ENCODE measurements at places on chromosomes 11 and 22. TPM values are rescaled to one million over a fixed set of nuclear protein-coding genes. Genes with fewer than 3 reads are reported as not detected.

DNA sequence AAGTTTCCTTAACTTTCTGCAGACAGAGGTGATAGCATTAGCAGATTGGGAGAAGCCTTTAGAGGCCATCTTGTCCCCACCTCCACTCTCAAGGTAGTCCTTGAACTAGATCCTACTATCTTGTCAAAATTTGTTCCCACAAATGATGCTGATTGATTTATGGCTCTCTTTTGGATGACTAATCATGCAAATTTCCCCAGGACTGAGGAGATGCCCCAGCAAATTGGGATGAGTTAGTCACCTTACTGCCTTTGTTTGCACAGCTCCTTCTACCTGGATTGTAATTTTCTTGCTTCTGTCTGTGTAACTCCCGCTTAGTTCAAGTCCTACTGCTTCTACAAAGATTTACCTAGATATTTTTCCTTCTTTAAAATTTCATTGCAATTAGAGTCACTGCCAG lies 391.4 kb upstream of the CADM1 start:
- no peaks in the 10 kb centered on the region for H3K36me3 ChIP-seq
- no peaks in the 10 kb centered on the region for H3K4me1 ChIP-seq
- H3K27ac ChIP-seq = no peak overlapping the region

The RIMBP3C gene
- total RNA-seq = 0.07 TPM

GRCh38 chr22:24474221-24474620 lies 20.9 kb upstream of the UPB1 start:
- no peaks in the 10 kb centered on the region for H3K4me1 ChIP-seq
- no peak overlapping the region for H3K27ac ChIP-seq
- H3K36me3 ChIP-seq = no peaks in the 10 kb centered on the region
- no peaks in the 10 kb centered on the region for H3K27me3 ChIP-seq
- no peak for DNase-seq

The CCDC15 gene
- 1.8 TPM for total RNA-seq

GRCh38 chr11:106421676-106422292 lies 344.3 kb downstream of the AASDHPPT start:
- no peak for DNase-seq
- H3K36me3 ChIP-seq = no peaks in the 10 kb centered on the region
- no peaks in the 10 kb centered on the region for H3K4me1 ChIP-seq
- H3K4me3 ChIP-seq = no peak overlapping the region

The SCGB1A1 gene
- not detected for total RNA-seq

The ASRGL1 gene
- total RNA-seq = 4.9 TPM

GRCh38 chr11:134691985-134692384 lies 279.9 kb upstream of the B3GAT1 start:
- no peaks in the 10 kb centered on the region for H3K36me3 ChIP-seq

GRCh38 chr22:47275605-47276449 lies 513.4 kb downstream of the TBC1D22A start:
- H3K36me3 ChIP-seq = no peaks in the 10 kb centered on the region
- DNase-seq = peak; percentile 34
- H3K4me3 ChIP-seq = no peak overlapping the region
- H3K27me3 ChIP-seq = no peaks in the 10 kb centered on the region
- H3K27ac ChIP-seq = no peak overlapping the region

GRCh38 chr11:17651681-17652080 lies 67.7 kb upstream of the MYOD1 start:
- no peaks in the 10 kb centered on the region for H3K36me3 ChIP-seq
- no peak overlapping the region for H3K4me3 ChIP-seq
- H3K27ac ChIP-seq = no peak overlapping the region
- no peaks in the 10 kb centered on the region for H3K4me1 ChIP-seq

- no peak for DNase-seq
- H3K36me3 ChIP-seq = peaks cover 5% of the 10 kb centered on the region
- no peak overlapping the region for H3K4me3 ChIP-seq
- no peak overlapping the region for H3K27ac ChIP-seq
- no peaks in the 10 kb centered on the region for H3K27me3 ChIP-seq
Measured at GRCh38 chr11:68266121-68266891, 5.5 kb downstream of the C11orf24 start.

DNA sequence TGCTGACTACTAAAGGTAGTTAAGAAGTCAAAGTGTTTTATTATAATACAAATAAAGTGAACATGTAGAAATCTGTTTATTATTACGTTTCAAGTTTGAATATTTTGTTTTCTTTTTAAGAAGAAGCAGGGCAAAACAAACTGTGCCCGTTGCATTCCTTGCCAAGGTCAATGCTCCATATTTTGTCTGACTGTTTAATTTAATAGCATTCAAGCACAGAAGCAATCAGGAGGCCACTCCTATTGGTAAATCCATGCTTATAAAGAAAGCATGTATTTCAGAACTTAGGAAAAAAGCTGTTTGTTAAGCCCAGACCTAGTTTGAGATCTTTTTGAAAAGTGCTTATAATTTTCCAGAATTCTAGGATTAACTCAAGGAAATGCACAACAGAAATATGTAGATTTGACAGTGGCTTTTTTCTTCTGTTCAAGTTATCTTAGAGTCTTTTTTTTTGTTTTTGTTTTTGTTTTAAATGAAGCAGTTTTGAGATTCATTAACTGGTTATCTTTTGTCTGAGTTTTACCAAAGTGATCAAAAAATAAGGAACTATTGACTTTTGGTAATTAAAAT lies 51.7 kb downstream of the ARHGAP42 start:
- no peak for DNase-seq
- no peak overlapping the region for H3K4me3 ChIP-seq
- H3K27me3 ChIP-seq = no peaks in the 10 kb centered on the region
- H3K36me3 ChIP-seq = no peaks in the 10 kb centered on the region

- no peaks in the 10 kb centered on the region for H3K27me3 ChIP-seq
- no peak overlapping the region for H3K4me3 ChIP-seq
- DNase-seq = no peak
Measured at GRCh38 chr11:58647866-58648265, 25.4 kb downstream of the CNTF start.

DNA sequence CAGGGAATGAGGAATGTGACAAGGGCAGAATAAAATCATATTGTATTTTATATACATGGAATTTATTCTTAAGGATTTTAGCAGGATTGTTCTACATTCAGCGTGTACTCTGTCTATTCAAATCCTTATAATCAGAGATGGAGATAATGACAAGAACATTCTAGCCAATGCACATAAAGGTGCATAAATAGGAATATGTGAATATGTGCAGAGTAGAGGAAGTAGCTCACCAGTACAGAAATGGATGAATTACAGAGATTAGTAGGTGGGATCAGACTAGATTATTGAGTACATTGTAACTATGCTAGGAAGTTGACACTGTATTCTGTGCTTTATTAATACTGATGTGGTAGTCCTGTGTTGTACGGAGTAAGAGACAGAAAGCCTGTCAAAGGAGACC lies 1308.8 kb downstream of the FAM181B start:
- H3K27me3 ChIP-seq = no peaks in the 10 kb centered on the region
- no peak overlapping the region for H3K27ac ChIP-seq
- no peak overlapping the region for H3K4me3 ChIP-seq
- no peak for DNase-seq
- no peaks in the 10 kb centered on the region for H3K4me1 ChIP-seq

The ARHGAP42 gene
- 9.6 TPM for total RNA-seq

The GDPD4 gene
- 0.29 TPM for total RNA-seq

DNA sequence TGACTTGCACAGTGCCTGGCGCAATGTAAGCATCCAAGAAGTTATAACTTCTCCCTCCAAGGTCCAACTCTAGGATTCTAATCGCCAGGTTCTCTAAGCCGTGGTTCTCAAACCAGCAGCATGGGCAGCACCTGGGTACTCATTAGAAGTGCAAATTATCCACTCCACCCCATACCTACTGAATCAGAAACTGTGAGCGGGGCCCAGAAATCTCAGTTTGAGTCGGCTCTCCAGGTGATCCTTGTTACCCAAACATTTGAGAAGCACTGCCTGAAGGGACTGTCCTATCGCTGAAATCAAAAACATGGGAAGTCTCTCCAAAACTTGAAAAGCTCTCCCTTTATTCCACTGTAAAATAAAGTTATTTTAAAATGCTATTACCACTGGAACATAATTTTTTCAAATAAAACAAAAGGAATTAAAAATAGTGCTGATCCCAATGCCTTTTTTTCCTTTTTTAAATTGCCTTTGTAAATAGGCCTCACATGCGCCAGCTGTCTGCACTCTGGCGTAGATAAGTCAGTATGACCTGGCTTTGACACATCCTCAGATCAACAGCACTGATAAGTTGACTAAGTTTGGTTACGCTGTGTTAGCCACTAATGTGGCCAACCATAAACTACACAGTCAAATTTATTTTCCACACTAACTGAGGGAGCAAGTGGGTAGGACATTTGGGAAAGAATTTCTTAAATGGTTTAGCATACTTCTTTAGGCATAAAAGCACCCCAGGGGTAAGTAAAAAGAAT lies 8.4 kb upstream of the CTR9 start:
- no peak overlapping the region for H3K27ac ChIP-seq
- DNase-seq = no peak
- H3K4me3 ChIP-seq = no peak overlapping the region
- no peaks in the 10 kb centered on the region for H3K36me3 ChIP-seq

The RTN4R gene
- total RNA-seq = 9.5 TPM

DNA sequence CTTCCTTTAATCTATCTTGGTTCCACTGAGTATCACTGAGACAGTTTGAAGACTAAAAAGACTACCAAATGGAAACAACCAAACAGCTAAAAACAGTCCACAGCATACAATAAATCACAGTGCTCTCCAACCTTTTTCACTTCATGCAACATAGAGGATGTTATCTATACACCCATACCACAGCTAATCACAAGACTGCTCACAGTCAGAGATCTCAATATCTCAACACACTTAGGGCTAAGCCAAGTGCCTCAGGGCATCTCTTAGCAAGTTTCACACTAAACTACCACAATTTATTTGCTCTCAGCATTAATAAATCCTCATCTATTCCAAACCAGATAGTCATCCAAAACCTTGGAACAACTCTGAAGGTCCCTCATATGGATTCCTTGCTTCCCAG lies 129.4 kb downstream of the SBF2 start:
- no peak for DNase-seq
- no peaks in the 10 kb centered on the region for H3K4me1 ChIP-seq
- no peak overlapping the region for H3K4me3 ChIP-seq
- H3K27me3 ChIP-seq = no peaks in the 10 kb centered on the region
- H3K36me3 ChIP-seq = no peaks in the 10 kb centered on the region

The STIM1 gene
- total RNA-seq = 36.4 TPM

The DDX25 gene
- total RNA-seq = not detected

GRCh38 chr22:38505541-38506117 lies 482 bp downstream of the DDX17 start:
- DNase-seq = peak; percentile 86
- peak overlapping the region; percentile 100 for H3K27ac ChIP-seq
- H3K4me3 ChIP-seq = peak overlapping the region; percentile 92
- H3K36me3 ChIP-seq = peaks cover 9% of the 10 kb centered on the region

DNA sequence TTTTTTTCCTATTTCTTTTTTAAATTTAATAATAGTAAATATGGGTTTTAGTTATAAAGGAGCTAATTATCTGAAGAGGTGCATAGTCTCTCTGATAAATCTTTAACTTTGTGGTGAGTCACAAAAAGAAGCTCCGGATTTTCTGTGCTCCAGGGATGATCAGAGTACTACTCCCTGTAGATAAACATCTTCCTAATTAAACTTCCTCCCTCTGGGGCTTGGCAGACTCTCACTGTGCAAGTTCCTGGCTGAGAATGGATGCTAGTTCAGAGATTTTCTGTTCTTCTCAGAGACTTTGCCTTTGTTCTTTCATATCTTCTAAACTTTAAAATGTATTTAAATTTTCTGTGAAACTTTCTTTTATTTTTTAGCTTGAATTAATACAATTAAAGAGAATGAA lies at the start of gene OR10G7:
Gene OR10G7 (minus strand): TSS at position 72 of the 400 bp plus-strand sequence. CDS start 2,324 bp downstream, outside the sequence.
- H3K27ac ChIP-seq = no peak within 1 kb of the TSS
- no peaks in the 10 kb centered on the region for H3K27me3 ChIP-seq
- H3K4me3 ChIP-seq = no peak within 1 kb of the TSS
- H3K36me3 ChIP-seq = no peaks in the 10 kb centered on the region
- no peaks in the 10 kb centered on the region for H3K4me1 ChIP-seq

GRCh38 chr11:11899401-11899800 lies 57.6 kb downstream of the USP47 start:
- H3K36me3 ChIP-seq = peaks cover 5% of the 10 kb centered on the region
- no peak for DNase-seq
- H3K27ac ChIP-seq = no peak overlapping the region
- H3K4me1 ChIP-seq = no peaks in the 10 kb centered on the region

The OR8D1 gene
- not detected for total RNA-seq

GRCh38 chr11:99257131-99257530 lies 236.4 kb downstream of the CNTN5 start:
- peaks cover 3% of the 10 kb centered on the region for H3K4me1 ChIP-seq
- H3K36me3 ChIP-seq = no peaks in the 10 kb centered on the region
- no peak overlapping the region for H3K27ac ChIP-seq
- H3K27me3 ChIP-seq = no peaks in the 10 kb centered on the region

The CSF2RB gene
- 2.8 TPM for total RNA-seq

DNA sequence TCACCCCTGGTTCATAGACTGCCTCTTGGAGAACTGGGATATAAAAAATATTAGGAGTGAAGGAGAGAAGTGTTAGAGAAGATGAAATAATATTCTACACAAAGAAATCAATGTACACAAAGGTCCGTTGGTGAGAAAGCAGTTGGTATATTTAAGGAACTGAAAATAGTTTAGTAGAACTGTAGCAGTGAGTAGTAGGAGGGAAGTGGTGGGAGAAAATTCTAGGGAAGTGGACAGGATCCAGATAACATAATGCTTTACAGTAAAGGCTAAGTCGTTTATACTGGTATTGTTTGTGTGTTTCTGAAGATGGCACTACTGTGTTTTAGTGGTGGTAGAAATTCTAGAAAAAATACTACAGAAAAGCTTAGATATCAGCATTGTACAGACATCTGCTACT lies 120.8 kb upstream of the CHORDC1 start:
- no peak overlapping the region for H3K27ac ChIP-seq
- H3K4me1 ChIP-seq = no peaks in the 10 kb centered on the region
- H3K4me3 ChIP-seq = no peak overlapping the region
- no peak for DNase-seq
- no peaks in the 10 kb centered on the region for H3K27me3 ChIP-seq
- no peaks in the 10 kb centered on the region for H3K36me3 ChIP-seq

The PGA4 gene
- 0.15 TPM for total RNA-seq

- DNase-seq = no peak
- H3K27ac ChIP-seq = no peak overlapping the region
- H3K4me3 ChIP-seq = no peak overlapping the region
- no peaks in the 10 kb centered on the region for H3K4me1 ChIP-seq
- no peaks in the 10 kb centered on the region for H3K36me3 ChIP-seq
Measured at GRCh38 chr11:77259641-77260040, 41.8 kb downstream of the GDPD4 start.

- peak; percentile 84 for DNase-seq
- no peaks in the 10 kb centered on the region for H3K36me3 ChIP-seq
- H3K4me1 ChIP-seq = peaks cover 6% of the 10 kb centered on the region
- no peaks in the 10 kb centered on the region for H3K27me3 ChIP-seq
- no peak overlapping the region for H3K27ac ChIP-seq
- H3K4me3 ChIP-seq = no peak overlapping the region
Measured at GRCh38 chr11:17924713-17925112, 88.1 kb downstream of the SERGEF start.

The CRACR2B gene
- total RNA-seq = 2.7 TPM

DNA sequence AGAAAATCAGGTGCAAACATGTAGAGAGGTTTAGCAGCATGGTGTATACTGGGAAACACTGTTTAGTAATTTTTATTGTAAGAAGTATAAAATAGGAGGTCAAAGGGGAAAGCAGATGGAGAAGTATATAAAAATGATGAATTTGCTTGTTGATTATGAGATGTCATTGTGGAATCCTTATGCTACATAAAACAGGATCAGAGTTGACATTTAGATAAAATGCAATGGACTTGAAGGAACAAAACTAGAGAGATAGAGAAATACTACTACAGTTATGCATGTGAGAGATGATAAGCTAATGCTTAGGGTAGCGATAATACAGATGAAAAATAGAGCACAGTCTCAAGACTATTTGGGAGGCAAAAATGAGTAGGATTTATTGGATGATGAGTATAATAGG lies 191.9 kb upstream of the CTSC start:
- H3K27me3 ChIP-seq = no peaks in the 10 kb centered on the region
- no peak overlapping the region for H3K27ac ChIP-seq
- H3K4me3 ChIP-seq = no peak overlapping the region
- no peaks in the 10 kb centered on the region for H3K4me1 ChIP-seq

Measured in right lobe of liver (tissue), 6 donors.